Esophagus mucosa (tissue), 1 donor: ENCODE measurements at places on chromosomes 12 and 14.

- peak; percentile 48 for ATAC-seq
These were observed 18.7 kb downstream of the TSHR start for GRCh38 chr14:80973931-80974641.

- no peak for ATAC-seq
These were observed 2.8 kb upstream of the FOXG1 start for GRCh38 chr14:28763751-28764256.

DNA sequence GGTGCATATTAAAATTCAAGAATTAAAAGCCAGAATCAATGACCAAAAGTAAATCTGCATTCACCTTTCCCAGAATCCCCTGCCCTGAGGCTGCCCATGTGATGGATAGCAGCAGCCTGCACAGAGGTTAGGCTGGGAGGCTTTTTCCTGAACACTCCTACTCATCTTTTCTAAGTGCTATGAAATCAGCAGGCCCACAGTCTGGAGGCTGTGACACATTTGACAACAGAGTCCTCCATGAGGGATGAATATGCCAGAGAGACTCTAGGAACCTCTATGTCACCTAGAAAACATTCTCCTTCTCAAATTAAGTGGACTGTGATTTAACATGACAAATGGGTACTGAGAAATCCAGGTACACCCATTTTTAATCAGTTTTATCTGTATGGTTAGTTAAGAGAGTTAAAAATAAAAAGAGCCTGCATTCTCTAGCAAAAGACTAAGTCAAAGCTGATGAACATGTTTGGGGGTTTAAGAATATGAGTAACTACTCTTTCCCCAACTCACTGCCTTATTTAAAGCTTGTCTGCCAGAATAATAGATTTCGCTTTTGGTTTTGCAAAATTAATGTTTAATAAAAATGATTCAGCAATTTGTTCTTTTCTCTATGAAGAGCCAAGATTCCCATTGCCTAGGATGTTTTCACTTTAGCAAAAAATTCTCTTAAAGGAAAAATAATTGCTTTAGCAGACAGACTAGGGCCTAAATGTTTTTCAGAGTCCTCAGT lies 115.0 kb downstream of the RTN1 start:
- no peak for ATAC-seq

- ATAC-seq, result no peak
These were observed 90.0 kb downstream of the DHRS2 start for GRCh38 chr14:23725980-23726710.

DNA sequence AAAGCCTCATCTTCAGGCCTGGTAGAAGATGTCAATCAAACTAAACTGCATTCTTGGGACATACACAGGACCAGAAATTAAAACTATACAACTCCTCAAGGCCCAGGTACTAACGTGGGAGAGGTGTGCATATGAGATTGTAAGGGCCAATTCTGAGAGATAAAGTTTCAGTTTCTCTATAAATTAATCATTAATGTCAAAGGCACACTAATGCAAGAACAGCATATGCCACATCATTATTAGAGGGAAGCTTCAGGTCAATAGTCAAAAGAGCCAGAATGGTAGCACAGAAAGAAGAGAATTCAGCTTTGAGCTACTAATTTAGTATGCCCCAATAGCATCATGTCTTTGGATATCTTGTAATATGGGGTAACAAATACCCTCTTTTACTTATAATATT lies 744.9 kb upstream of the MGAT4C start:
- no peak for ATAC-seq

DNA sequence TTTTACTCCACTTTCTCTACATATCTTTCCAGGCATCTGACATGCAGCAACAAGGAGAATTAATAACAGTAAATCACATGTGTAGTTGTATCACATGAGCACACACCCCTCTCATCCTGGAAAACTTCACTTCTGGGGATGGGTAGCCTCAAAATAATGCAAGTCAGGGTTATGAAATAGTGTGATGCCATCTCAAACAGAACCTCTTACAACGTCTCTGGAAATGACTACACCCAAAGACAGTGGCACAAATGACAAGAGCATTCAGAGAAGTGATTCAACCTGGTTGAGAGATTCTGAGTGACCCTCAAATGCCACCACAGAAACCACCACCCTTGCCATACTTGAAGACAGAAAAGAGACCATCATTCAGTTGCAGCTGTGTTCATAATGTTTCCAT lies 2.8 kb downstream of the DIO2 start:
- ATAC-seq, result no peak

GRCh38 chr12:43816168-43816567 lies 10.1 kb upstream of the TWF1 start:
- peak; percentile 43 for ATAC-seq

DNA sequence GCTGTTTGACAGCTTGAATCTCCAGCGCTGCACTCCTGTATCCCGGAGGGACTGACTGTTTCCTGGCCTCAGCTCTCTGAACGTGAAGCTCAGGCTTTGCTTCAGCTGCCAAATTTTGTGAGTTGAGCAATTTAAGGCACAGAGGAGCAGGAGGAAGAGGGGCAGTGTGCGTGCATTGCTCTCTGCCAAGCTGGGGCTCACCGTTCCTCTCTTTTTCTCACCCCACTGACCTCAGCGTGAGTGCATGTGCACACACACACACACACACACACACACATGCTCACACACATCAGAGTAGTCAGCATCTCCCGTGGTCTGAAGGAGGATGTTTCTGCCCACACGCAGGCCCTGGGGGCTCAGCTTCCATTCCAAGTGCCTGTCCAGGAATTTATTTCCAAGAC lies 27.8 kb upstream of the BDKRB2 start:
- no peak for ATAC-seq

GRCh38 chr12:67535176-67535575 lies 113.4 kb upstream of the DYRK2 start:
- ATAC-seq, result no peak

- ATAC-seq, result no peak
These were observed 106.6 kb downstream of the OTOGL start for GRCh38 chr12:80205960-80206359.

- ATAC-seq, result no peak
These were observed 3.8 kb upstream of the MYH7 start for GRCh38 chr14:23439107-23439835.

- ATAC-seq, result no peak
These were observed 63.4 kb upstream of the SLCO1C1 start for GRCh38 chr12:20631711-20632110.

- ATAC-seq, result peak; percentile 60
These were observed 321.5 kb downstream of the PCNX1 start for GRCh38 chr14:71228711-71229110.

DNA sequence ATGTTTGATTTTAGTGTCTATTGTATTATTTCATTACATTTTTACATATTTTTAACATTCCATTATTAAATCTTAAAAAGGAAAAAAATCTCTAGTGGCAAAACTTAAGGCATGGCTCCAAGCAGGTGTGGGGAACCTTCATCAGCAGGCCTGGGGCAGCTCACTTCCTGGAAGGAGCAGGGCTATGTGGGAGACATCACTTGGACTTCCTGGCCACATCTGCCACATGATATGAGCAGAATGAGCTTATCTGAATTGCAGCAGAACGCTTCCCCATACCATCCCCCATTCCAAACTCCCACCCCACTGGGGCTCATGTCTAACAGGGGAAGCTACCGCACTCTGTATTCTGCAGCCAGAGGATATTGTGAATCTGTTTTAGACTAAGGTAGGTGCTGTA lies 35.0 kb upstream of the KCNA1 start:
- ATAC-seq, result no peak

GRCh38 chr12:86799616-86800015 lies 543.4 kb upstream of the MGAT4C start:
- no peak for ATAC-seq

DNA sequence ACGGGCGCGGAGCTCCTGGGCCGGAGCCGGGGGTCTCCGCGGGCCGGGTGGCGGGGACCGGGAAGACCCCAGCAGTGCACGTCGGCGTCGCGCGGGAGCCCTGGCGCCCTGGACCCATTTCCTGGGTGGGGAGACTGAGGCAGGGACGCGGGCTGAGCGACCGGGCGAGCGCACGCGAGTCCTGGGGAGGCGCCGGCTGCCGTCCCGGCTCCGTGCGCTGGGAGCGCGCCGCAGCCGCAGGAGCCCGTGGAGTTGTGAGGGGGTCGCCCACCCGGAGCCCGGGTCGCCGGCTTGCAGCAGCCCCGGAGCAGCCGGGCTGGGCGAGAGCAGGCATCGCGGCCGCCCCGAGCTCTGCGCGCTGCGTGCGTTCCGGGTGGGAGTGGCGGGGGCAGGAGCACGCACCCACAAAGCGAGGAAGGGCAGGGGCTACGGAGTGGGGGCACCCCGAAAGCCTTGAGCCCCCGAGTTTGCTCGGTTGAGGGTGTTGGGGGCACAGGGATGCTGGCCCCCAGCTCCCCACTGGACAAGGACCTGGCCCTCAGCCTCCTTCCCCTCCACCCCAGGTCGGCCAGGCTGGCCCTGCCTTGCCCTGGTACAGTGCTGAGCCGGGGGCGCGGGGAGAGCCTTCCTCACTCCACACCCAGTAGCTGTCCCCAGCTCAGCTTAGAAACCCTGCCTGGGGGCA lies 620 bp downstream of the MMP17 start:
- no peak for ATAC-seq

DNA sequence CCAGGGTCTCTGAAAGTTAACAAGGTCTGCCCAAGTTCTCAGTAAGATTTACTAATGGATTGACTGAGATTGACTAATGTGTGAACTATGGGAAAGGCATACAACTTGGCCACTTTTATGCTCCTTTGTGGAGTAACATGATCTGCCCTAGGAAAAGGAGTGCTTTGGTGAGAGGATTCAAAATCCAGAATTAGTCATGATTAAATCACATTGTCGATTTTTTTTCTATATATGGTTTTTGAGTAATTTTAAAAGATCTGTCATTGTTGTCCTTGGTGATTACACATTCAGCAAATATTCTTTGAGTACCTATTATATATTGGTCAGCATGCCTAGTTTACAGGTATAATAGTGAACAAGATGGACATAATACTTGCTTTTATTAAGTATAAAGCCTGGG lies 147.7 kb upstream of the SYT10 start:
- ATAC-seq, result no peak

GRCh38 chr12:49357103-49357678 lies 10.1 kb upstream of the SPATS2 start:
- no peak for ATAC-seq

DNA sequence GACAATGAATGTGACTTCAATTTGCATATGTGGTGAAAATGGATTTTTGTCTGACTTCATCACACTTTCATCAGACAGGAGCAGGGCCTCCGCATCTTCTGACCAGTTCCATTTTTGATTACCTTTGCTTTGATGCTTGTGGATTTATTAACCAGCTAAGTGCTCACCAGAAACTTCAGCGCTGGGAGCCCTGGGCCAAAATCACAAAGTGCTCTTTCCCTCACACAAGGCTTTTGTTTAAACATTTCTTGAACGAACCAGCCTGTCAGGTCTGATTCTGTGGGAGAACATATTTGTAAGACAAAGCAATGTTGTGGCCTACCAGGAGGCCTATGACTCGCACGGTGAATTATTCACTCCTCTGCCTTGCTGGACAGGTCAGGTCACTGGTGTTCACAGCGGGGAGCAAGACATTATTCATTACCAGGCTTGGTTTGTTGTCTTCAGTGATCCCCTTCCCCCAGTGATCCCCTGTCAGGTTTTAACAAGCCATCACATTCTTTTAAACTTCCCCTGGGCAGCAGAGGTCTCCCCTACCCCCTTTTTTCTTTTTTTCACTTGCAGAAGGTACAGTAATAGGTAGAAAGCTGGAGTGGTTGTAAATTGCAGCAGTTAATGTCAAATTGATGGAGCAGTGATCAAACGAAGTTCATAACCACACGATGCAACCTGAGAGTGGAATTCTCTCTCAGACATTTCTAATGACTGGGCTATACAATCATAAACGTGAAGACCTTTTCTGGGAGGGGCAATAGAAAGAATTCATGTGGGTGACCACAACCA lies 167.5 kb upstream of the PRICKLE1 start:
- peak; percentile 97 for ATAC-seq

DNA sequence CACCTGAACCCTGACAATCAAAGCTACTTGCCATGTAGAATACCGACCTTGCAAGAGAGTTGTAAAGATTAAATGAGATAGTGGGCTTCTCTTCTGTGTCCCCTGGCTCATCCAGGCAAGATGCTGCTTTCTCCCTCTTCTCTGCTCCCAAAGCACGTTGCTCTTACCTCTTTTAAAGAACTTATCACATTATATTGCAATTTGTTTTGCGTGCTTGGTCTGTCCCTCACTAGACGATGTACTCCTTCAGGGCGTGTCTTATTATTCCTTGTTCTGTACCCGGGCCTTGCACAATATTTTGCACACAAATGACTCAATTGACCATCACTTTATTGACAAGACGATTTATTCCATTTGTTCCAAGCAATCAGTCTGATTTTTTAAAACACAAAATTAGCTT lies 3.3 kb downstream of the DCN start:
- peak; percentile 44 for ATAC-seq

DNA sequence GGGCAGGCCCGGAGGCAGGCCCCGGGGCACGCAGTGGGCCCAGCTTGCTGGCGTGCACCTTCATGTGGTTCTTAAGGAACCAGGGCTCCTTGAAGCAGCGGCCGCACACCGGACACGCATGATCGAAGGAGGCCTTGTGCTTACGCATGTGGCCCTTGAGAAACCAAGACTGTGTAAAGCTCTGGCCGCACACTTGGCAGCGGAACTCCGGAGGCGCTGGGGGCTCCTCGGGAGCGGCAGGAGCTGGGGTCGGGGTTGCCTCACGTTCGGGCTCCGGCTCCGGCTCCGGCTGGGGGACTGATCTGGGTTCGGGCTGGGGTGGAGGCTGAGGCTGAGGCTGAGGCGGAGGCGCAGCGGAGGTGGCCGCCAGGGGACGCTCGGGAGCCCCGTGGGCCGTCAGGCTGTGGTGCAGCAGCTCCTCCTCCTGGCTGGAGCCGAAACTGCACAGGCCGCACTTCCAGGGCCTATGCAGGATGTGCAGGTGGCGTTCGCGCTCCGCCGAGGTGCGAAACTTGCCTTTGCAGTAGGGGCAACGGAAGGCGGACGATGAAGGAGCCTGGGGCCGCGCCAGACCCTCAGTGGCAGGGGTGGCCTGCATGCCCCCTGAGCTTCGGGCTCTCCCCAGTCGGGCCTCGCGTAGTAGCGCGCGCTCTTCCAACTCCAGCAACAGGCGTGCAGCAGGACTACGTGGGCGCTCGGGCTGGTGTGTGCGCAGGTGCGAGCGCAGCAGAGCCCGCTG lies 6.0 kb downstream of the ZNF219 start:
- peak; percentile 88 for ATAC-seq

GRCh38 chr14:100246809-100247428 lies 8.0 kb downstream of the YY1 start:
- ATAC-seq, result peak; percentile 21

- no peak for ATAC-seq
These were observed 57.4 kb downstream of the ACSM4 start for GRCh38 chr12:7361265-7361664.

DNA sequence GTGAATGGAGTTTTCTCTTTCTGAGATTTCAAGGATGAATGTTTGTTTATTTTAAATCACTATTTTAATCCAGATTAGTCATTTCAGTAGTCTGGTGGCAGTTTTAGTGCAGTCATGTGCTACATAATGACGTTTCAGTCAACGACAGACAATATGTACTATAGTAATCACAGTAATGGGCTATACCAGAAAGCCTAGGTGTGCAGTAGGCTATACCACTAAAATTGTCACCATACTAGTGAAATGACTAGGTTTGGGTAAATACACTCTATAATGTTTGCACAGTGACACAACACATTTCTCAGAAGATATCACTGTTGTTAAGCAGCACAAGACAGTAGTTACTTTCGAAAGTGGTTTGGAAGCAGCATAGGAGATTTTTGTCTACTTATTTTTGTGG lies 203.1 kb downstream of the ETNK1 start:
- ATAC-seq, result no peak

GRCh38 chr12:18552829-18553228 lies 185.0 kb downstream of the PLCZ1 start:
- ATAC-seq, result no peak

GRCh38 chr12:12513416-12514006 lies 49.2 kb downstream of the DUSP16 start:
- no peak for ATAC-seq

- ATAC-seq, result no peak
These were observed 355.3 kb downstream of the GLT1D1 start for GRCh38 chr12:129208566-129208965.
